NCI-H2171 (cell line): ENCODE measurements at places on chromosomes 3 and 15.

GRCh38 chr3:119469418-119470189, 841 bp downstream of the POGLUT1 start:
- DNase-seq, result no peak

GRCh38 chr15:81954158-81954783, 91.5 kb downstream of the MEX3B start:
- DNase-seq, result no peak

DNA sequence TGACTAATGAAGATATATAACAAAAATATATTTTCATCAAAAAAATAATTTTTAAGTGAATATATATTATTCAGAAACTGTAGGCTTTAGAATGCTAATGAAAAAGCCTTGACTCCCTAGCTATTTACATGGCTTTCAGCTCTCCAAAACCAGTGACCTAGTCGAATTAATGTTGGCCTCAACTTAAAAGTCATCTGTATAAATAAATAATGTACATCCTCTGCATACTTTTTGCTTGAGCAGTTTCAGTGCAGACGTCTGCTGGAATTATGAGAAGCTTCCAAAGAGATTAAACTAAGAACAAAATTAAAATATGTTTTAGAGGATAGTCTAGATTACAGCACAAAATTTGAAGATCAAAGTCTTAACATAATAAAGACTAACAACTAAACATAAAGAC, 520.4 kb upstream of the ALCAM start:
- DNase-seq, result no peak

DNA sequence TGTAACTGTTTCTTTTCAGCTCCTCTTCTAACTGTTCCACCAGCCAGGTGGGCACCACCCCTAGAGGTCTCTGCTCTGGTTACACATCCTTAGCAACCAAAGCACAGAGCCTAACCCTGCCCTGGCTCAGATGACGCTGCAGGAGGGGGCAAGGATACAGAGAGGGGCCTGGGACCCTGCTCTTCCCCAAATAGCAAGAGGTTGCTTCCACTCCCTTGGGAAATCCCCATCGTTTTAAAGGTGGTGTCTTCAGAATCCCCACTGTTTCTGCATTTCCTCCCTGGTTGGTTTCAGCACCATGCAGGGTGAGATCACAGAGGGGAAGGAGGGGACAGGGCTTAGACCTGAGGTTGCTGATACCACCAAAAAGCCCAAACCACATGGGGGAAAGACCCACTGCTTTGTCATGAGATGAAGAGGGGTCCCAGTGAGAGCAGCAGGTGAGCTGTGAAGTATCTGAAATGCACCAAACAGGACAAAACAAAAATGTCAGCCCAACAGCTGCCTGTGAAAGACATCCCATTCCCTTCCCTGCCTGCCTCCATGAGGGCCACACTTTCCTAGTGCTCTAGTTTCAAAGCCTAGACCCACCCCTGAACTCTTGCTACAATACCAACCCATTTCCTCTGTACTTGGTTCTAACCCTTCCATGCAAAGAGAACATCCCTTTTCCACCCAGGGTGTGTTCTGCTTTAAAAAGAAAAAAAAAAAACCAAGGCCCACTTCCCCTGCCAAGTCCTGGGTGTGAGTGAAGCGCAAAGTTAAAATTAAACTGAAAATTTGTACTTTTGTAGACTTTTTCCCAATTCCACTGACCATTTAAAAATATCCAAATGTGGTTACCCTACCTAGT, 29.0 kb downstream of the ANP32A start:
- no peak for DNase-seq

DNA sequence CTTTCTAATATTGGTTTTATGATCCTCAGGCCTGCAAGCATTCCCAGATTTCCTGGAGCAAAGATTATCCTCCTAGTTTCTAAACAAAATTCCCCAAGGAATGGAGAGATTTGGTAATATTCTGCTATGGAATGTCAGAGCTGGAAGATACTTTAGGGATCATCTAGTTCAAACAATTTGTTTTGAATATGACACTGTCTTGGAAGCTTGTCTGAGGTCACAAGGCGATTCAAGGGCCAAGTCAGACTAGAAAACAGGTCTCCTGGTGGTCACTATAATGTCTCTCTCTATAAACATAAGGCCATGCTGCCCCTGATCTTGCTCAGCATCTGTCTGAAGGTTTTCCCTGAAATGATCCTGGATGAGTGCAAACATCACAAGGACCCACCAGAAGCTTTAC, 143.4 kb upstream of the BCL6 start:
- DNase-seq, result no peak

- DNase-seq, result no peak
These were observed 9.2 kb upstream of the MCCC1 start for GRCh38 chr3:183108470-183108869.

DNA sequence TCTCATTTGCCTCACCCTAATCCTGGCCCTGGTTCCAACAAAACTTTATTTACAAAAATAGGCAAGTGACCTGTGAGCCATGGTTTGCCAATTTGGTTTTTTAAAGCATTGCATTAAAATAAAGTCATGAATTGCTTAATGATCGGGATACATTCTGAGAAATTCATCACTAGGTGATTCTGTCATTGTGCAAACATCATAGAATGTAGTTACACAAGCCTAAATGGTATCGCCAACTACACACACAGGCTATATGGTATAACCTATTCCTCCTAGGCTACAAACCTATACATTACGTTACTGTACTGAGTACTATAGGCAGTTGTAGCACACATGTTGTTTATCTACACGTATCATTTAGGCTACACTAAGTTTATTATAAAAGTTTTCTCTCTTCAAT, 45.9 kb upstream of the SSR3 start:
- DNase-seq, result no peak

DNA sequence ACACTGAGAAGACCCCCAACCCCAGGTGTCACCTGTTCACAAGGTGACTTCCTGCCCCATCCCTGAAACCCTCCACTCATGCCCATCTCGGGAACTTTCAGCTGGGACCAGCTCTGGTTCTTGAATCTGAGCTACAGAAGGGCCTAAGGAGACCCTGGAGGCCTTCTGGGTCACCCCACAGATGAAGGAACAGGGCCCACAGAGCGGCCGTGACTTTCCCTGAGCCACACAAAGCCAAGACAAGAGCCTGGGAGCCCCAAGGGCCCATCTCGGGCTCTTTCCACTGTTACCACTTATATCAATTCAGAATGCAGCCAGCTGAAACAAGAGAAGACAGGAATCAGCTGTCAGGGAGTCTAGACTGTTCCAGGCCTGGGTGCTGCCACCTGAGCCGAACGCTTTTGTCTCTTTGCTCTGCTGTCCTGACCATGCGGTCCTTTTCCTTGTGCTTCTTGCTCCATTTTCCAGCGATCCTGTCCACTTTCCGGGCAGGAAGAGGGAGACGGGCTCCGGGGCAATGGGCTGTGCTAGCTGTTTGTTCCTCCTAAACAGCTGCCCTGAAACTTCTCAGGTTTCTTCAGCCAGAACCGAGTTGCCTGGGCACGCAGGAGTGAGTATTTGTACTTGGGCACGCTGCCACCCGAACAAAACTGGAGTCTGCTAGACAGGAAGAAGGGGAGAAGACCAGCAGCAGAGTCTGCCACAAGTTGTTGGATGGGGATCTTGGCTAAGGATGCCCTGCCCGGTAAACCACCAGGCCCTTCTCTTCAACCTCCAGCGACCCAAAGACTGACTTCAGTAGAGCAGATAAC, 28.0 kb upstream of the PIGZ start:
- DNase-seq, result peak; percentile 79

DNA sequence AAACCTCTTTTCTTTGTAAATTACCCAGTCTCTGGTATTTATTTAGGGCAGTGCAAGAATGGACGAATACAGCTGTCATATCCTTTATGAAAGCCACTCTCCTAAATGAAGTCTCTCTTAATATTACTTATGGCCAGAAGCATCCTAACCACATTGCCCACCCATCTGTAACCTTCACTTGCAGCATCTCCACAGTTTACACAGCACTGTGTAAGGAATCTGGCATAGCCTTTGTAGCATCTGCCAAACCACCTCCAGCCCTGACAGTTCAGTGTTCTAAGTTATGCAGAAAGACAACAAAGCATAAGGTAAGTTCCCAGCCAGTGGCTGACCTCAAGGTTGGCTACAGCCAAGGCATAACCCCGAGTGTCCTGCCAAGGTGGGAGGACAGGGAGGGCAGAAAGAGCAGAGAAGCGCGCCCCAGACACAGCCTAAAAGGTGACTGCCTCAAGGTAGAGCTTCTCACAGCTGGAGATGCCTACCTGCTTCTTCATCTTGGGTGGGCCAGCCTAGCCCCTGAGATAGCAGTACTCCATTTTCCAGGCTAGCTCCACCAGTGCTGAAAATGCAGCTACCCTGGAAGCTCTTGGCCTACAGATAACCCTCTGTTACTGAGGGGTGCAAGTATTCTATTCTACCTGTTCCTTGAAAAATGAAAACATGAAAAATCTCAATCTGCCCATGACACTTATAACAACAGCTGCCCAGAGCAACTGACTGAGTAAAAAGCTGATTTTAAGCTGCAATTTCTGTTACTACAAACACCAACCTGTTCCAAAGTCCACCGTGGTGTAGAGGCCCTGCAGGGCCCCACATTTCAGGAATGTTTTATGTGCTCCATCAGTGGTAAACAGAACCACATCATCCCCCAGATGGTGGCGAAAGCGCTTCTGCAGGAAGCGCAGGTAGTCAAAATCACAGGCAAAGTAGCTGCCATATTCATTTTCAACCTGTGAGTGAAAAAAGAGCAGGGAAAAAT, 39.3 kb downstream of the GLB1 start:
- DNase-seq, result no peak

DNA sequence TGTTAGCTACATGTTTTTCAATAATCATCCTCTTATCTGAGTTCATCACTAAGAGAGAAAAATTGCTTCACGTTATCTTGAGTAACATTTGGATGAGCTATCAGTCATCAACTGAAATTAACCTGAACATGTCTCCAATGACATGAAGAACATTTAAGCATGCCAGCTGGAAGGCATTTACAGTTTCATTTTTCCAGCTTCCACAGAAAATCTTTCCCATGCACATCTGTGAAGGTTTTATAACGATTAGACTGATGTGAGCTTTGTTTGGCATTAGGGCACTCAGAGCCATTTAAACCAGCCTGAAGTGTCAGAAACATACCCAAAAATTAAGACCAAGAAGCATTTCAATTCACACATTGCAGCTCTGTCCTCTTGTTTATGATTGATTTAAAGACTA, 235.8 kb upstream of the ARHGEF26 start:
- no peak for DNase-seq

DNA sequence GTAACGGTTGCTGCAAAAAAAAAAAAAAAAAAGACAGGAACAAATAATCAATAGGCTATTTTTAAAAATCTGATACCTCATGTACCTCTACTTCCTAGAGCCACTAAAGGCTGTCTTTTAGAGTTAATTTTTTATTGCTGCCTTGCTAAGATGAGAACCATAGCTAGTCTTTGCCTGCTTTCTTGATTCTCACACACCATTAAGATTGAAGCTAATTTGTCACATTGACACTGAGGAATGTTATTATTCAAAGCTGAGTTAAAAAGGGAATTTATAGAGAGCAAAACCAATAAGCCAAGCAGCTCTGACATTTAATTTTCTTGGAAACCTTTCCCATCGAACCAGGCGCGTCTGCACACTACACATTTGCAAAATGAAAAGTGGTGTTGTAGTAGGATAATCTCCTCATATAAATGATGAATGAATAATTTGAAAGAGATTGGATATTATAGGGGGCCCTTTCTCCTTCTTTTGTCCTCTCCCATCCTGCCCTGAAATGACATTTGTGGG, 149.7 kb downstream of the TMEM108 start:
- DNase-seq, result no peak

GRCh38 chr15:25136119-25136518, 181.3 kb downstream of the SNRPN start:
- no peak for DNase-seq

- DNase-seq, result no peak
These were observed 46.4 kb downstream of the IL1RAP start for GRCh38 chr3:190560013-190560895.

DNA sequence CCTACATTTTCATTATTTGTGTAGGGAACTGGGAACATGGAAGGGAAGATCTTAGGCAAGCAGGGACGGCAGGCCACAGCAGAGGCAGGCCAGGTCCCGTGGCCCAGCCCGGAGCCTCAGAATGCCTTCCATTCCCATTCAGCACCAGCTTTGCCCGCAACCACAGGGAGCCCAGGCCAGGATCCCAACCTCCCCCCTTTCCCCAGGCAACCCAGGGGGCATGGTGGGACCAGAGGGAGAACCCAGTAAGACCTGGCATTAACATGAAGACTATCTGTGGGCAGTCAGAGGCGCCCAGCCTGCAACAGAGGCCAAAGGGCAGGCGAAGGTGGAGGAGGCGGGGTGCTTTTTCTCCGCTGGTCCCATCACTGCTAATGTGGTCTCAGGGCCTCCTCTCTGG, 135.6 kb downstream of the TPRA1 start:
- DNase-seq, result no peak

DNA sequence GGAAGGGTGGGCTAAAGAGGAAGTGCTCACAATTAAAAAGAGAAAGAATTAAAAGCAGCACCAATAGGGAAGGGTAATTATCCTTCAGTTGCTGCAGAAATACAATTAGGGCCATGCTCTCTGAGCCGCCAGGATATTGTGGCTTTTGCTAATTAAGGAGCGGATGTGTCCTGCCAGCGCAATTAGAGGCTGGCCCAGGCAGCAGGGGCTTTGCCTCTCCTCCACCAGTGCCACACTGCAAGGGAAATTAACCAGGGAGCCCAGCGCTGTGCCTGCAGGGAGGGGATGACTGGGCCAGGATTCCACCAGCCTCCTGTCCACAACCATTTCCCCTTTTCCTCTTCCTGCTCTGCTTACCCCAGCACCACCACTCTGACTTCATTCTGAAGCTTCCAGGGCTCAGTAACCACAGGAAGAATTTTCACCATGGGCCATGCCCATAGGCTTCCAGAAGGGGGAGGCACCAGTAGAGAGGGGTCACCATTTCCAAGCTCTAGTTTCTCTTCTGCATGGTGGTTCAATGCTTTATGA, 10.4 kb upstream of the AEN start:
- DNase-seq, result no peak

DNA sequence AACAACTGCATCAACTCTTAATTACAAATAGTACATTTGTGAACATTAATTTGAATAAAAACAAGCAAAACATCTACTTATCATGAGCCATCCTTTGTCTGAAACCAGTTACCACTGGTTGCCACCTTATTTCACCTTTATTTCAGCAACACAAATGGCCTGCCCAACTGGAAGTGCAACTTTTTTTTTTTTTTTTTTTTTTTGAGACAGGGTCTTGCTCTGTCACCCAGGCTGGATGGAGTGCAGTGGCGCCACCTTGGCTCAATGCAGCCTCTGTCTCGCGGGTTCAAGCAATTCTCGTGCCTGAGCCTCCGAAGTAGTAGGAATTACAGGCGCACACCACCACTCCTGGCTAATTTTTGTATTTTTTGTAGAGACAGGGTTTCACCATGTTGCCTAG, 13.1 kb downstream of the WDR82 start:
- no peak for DNase-seq

GRCh38 chr3:14796403-14797077, 22.2 kb upstream of the FGD5 start:
- no peak for DNase-seq

- no peak for DNase-seq
These were observed 346.5 kb upstream of the CNTN4 start for GRCh38 chr3:1752205-1752604.

- DNase-seq, result no peak
These were observed 25.6 kb upstream of the CFAP161 start for GRCh38 chr15:81108427-81108826.
